T-cell (primary cell): ENCODE measurements at places on chromosomes 6 and 20.

DNA sequence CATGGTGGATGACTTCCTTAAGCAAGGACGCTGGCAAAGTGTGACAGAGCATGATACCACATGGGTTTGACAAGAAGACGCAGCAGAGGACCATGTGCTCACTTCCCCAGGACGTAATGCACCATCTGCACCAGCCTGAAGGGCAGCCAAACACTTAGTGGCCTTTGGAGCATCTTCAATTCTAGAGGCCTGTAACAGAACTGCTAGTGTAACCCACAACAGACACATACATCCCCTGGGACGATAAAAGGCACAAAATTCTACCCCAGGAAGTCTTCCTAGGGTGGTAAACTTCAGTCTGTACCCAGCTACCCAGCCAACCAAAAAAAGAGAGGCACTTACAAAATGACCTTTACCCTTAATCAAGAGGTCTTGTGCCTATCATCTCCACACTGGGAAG is 9.2 kb upstream of the CPNE1 start:
- no peak for DNase-seq

DNA sequence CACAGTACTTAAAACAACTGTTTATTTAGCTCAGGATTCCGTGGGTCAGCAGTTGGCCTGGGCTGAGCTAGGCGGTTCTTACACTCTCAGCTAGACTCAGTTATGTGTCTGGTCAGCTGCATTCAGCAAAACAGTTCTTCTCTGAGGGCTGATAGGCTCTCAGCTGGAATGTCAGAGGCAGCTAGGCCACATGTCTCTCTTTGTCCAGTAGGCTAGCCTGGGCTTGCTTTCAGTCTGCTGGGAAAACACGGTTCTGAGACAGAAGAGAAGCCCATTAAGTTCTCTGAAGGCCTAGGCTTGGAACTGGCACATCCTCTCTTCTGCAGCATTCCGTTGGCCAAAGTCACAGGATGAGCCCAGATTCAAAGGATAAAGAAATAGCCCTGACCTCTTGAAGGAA is 65.6 kb downstream of the TULP4 start:
- no peak for DNase-seq

DNA sequence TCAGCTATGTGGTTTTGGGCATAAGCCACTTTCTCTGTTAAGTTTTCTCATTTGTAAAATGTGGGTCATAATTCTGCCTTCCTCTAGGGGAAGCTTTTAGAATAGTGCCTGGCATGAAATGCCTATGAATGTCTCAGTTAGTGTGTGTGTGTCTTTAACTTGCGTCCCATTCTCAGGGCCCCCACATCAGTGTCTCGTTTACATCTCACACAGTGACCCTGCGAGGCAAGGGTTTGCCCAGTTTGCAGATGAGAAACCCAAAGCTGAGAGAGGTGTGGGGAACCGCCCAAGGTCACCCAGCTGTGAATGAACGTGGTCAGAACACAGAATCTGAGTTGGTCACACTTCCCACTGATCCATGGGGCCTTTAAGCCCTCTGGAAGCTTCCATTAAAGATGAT is 14.1 kb downstream of the DYNLRB1 start:
- DNase-seq: no peak

DNA sequence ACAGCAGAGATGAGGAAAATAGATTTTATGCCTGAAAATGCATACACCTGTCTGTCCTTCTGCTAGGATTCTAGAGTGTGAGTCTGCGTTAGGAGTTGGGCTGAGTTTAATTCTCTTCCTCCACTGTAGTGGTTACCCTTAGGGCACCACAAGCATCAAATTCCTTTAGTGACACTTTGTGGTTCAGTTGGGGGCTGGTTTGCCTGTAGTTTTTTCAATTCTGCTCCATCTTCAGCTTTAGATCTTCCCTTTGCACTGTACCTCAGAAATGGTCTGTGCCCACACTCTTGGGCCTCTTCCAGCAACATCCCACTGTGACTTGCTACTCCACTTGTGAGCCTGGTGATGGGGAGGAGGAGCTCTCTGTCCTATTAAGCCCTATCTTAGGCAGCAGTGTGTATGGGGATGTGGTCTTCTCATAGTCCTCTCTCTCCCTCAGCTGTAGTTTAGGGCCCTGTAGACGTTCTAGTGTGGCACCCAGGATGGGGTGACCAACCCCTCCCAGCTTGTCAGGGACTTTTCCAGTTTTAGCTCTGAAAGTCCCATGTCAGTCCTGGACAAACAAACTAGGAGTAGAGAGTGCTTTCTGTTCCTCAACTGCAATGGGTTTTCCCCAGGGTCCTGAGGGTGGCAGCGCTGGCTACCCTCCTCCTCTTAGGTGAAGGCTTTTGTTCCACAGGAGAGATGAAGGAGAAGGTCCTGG is 19.7 kb upstream of the OGFRL1 start:
- no peak for DNase-seq

GRCh38 chr6:166600931-166601330 is 14.5 kb upstream of the RAMACL start:
- DNase-seq: no peak

- no peak for DNase-seq
Measured at GRCh38 chr6:100479179-100480035, 14.7 kb upstream of the SIM1 start.

- no peak for DNase-seq
Measured at GRCh38 chr6:154984146-154984545, 11.0 kb upstream of the TIAM2 start.

- DNase-seq: no peak
Measured at GRCh38 chr6:150418827-150419594, 50.2 kb downstream of the IYD start.

- DNase-seq: no peak
Measured at GRCh38 chr6:44226368-44227147, 3.2 kb downstream of the SLC29A1 start.

GRCh38 chr6:75489025-75489424 is 4.6 kb downstream of the FILIP1 start:
- no peak for DNase-seq

- DNase-seq: no peak
Measured at GRCh38 chr6:40187535-40188144, 253.4 kb upstream of the MOCS1 start.

GRCh38 chr20:15220009-15220656 is 882.7 kb upstream of the FLRT3 start:
- no peak for DNase-seq

GRCh38 chr6:155079985-155080452 is 84.9 kb downstream of the TIAM2 start:
- DNase-seq: no peak

GRCh38 chr6:118569498-118569897 is 21.4 kb downstream of the PLN start:
- DNase-seq: no peak

- DNase-seq: no peak
Measured at GRCh38 chr20:17860301-17861197, 108.0 kb downstream of the SNX5 start.

GRCh38 chr20:3188823-3189413 is 15.6 kb downstream of the DDRGK1 start:
- DNase-seq: no peak

DNA sequence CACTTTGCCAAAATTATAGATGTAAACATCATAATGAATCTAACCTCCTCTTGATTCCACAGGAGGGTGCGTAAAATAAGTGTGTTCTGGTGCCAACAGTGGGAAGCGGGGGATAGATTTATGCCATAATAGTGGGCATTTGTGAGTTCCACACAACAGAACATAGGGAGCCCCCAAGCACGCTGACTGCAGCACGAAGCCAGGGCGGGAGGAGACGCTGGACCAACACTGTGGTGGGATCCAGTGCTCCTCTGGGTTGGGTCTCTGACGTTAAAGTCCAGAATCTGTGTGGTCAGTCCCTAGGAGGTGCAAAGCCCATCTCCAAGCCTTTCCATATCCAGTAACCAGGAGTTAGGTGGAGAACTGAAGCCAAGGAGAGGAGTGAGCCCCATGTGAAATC is 1.8 kb upstream of the TTLL2 start:
- DNase-seq: no peak

- peak; percentile 2 for DNase-seq
Measured at GRCh38 chr6:153312634-153313033, 181.6 kb upstream of the RGS17 start.

DNA sequence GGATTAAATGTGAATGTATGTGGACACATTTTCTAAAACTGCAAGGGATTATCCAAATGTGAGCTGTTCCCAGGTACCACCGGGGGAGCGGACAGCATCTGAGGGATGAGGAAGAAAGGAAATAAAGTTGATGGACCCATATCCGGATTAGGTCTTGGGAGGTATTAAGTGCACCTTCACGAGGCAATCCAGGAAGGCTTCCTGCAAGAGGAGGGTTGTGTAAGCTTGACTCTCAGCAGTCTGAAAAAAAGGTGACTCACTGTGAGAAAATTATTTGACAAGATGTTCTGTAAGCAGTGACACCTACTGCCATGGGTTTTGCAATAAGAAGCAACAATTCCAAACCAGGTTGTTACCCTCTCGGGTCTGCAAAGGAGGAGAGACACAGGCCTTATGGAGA is 55.0 kb upstream of the LRFN2 start:
- DNase-seq: no peak

GRCh38 chr6:161413355-161413771 is 139.5 kb upstream of the AGPAT4 start:
- DNase-seq: no peak
